ENCODE measurements at places on chromosomes 2 and 18. TPM values are rescaled to one million over a fixed set of nuclear protein-coding genes. Genes with fewer than 3 reads are reported as not detected.

- H3K4me1 ChIP-seq = peaks cover 10% of the 10 kb centered on the region
- H3K36me3 ChIP-seq = no peaks in the 10 kb centered on the region
- peak; percentile 37 for DNase-seq
- H3K4me3 ChIP-seq = no peak overlapping the region
- H3K27ac ChIP-seq = no peak overlapping the region
These were observed 88.8 kb downstream of the VIT start for GRCh38 chr2:36785179-36785795.

DNA sequence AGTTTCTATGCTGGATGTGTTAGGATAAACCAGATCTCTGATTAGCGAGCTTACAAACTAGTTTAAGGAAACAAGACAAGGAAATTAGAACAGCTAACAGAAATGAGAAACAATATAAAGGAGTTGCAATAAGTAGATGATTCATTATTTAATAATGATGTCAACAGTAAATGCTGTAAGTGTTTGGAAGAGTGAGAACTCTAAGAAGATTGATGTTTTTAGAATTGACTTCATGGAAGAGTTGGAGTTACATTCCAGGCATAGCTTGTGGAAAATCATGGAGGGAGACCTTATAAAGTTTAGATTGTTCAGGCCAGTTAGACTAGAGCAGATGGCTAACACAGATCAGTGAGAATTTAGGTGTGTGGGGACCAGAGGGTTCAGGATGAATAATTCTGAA, 32.6 kb downstream of the PPP1R1C start:
- no peaks in the 10 kb centered on the region for H3K27me3 ChIP-seq
- no peak overlapping the region for H3K4me3 ChIP-seq
- no peak overlapping the region for H3K27ac ChIP-seq
- peaks cover 45% of the 10 kb centered on the region for H3K4me1 ChIP-seq
- no peak for DNase-seq

The MOGAT1 gene
- not detected for total RNA-seq

GRCh38 chr2:133082034-133082433, 412.0 kb upstream of the LYPD1 start:
- H3K4me1 ChIP-seq = no peaks in the 10 kb centered on the region
- H3K27ac ChIP-seq = no peak overlapping the region
- no peaks in the 10 kb centered on the region for H3K27me3 ChIP-seq
- DNase-seq = no peak

- no peak overlapping the region for H3K27ac ChIP-seq
- H3K36me3 ChIP-seq = peaks cover 8% of the 10 kb centered on the region
- no peak for DNase-seq
- H3K4me3 ChIP-seq = no peak overlapping the region
- peaks cover 5% of the 10 kb centered on the region for H3K27me3 ChIP-seq
These were observed 48.7 kb downstream of the C1QL2 start for GRCh38 chr2:119109866-119110265.

DNA sequence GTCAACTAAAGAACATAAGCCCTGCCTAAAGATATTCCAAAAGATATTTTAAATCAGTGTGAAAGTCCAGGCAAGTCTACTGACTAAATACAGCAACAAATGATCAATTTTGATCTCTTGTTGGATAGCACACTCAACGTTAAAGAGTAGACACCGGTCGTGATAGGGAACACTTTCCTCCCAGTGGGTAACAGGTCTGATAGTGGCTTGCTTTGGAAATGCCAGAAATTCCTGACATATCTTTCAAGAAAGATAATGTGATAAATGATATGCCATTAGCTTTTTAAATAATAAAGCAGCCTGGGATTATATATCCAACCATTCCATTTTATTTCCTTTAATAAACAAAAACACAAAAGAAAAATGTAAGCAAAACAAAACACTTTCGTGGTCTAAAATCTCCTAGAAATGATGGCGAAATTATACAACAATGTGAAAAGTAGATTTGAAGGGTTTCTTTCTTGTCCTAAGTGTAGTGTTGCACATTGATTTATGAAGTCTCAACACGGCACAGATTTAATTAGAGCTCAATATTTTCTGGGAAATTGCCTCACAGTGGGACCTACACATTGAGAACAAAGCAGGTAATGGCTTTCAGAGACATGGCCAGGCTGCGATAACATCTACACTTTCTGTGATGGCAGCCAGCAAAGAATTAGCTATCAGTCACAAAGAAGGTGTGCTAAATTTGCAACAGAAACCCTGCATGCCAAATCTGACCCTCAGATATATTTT, 158.6 kb downstream of the PPP1R1C start:
- no peak overlapping the region for H3K27ac ChIP-seq
- no peak for DNase-seq
- H3K4me3 ChIP-seq = no peak overlapping the region
- no peaks in the 10 kb centered on the region for H3K27me3 ChIP-seq

GRCh38 chr2:10238991-10239485, 63.7 kb upstream of the HPCAL1 start:
- no peaks in the 10 kb centered on the region for H3K36me3 ChIP-seq
- DNase-seq = no peak
- no peak overlapping the region for H3K4me3 ChIP-seq
- peaks cover 35% of the 10 kb centered on the region for H3K27me3 ChIP-seq
- H3K4me1 ChIP-seq = no peaks in the 10 kb centered on the region
- H3K27ac ChIP-seq = no peak overlapping the region

The AMER3 gene
- total RNA-seq = not detected

DNA sequence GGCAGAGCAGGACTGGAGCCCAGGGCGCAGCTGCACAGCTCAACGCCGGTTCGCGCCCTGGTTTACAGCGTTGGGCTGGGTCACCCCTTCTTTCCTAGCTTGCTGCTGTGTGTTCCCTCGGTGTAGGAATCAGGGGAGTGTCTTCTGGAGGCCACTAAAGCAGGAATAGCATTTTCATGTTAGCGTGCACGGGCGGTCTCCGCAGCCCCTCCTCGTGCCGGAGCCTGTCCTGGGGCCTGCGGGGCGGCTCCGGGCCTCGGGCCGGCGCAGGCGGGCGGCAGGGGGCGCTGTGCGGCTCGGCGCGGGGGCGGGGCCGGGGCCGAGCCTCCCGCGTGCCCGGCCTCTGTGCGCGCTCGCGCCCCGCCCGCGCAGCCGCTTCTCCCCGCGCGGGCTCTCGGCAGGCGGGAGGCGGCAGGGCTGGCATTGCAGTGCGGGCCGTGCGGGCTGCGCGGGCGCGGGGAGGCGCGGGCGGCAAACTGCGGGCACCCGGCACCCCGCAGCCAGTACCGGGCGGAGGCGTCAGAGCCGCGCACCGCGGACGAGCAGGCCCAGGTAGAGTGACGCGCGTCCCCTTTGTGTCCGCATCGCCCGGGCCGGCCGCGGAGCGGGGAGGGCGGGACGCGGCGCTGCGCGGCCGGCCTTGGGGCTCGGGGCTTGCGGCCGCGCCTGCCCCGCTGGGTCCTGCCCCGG, at the start of gene RNF144A:
RNF144A (plus strand) TSS at position 342 of the 690 bp plus-strand sequence. CDS start 79,515 bp downstream, outside the sequence.
- no peak within 1 kb of the TSS for H3K27ac ChIP-seq
- no peaks in the 10 kb centered on the region for H3K4me1 ChIP-seq
- no peak within 1 kb of the TSS for H3K4me3 ChIP-seq
- peaks cover 5% of the 10 kb centered on the region for H3K27me3 ChIP-seq
- H3K36me3 ChIP-seq = peaks cover 5% of the 10 kb centered on the region

DNA sequence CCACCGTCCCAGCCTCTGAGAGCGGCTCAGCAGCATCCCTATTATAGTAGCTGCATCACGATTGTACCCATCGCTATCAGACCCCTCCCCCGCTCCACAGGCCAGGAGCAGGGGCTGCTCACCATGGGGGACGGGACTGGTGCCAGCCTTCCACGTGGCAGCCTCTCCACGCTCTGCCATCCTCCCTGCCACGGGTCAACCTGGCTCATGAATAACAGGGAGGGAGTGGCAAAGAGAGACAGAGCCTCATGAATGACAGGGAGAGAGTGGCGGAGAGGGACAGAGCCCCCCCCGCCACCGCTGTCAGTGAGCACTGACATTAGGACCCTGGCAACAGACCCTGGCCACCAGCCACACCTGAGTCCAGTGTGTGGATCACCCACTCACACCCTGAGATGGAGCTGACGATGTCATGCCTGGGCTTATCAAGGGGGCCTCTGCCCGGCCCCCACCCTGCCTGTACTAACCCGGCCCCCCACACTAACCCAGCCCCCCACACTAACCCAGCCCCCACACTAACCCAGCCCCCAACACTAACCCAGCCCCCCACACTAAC, 16.9 kb downstream of the CROCC2 start:
- no peak for DNase-seq
- peaks cover 18% of the 10 kb centered on the region for H3K4me1 ChIP-seq
- H3K27me3 ChIP-seq = peaks cover 2% of the 10 kb centered on the region
- no peak overlapping the region for H3K4me3 ChIP-seq
- no peaks in the 10 kb centered on the region for H3K36me3 ChIP-seq
- no peak overlapping the region for H3K27ac ChIP-seq

The CPO gene
- total RNA-seq = not detected

GRCh38 chr18:79513381-79514081, 117.8 kb downstream of the NFATC1 start:
- H3K27me3 ChIP-seq = peaks cover 7% of the 10 kb centered on the region
- H3K27ac ChIP-seq = no peak overlapping the region
- H3K4me1 ChIP-seq = peaks cover 3% of the 10 kb centered on the region

DNA sequence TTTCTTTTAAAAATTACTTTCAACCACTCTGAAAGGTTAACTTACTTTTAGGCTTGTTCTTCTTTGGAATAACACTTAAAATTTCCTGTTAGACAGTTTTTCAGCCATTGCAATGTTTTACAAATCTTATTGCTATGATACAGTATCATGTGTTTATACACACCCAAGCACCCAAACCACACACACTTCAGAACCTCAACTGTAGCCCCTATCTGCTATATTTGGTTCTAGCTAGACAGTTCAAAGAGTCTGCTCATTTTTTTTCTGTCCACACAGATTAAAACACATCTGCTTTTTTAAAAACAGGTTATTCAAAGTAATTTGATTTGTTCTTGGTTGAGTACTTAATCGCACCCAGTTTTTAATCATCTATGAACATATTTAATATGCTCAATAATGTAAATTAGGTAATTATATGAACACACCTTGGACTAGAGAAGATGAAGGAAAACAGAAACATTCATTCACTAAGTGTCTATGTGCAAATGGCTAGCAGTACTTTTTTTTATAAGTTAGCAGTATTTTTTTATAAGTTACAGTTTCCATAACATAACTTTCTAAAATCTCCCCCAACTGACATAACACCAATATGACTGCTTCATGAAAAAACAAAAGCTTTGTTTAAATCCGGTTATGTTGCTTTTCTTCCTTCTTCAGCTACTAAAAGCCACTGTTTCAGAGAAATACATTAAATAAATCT, 17.6 kb downstream of the FBXO11 start:
- no peak for DNase-seq
- peak overlapping the region; percentile 45 for H3K27ac ChIP-seq
- H3K36me3 ChIP-seq = peaks cover 16% of the 10 kb centered on the region

The TFCP2L1 gene
- not detected for total RNA-seq

DNA sequence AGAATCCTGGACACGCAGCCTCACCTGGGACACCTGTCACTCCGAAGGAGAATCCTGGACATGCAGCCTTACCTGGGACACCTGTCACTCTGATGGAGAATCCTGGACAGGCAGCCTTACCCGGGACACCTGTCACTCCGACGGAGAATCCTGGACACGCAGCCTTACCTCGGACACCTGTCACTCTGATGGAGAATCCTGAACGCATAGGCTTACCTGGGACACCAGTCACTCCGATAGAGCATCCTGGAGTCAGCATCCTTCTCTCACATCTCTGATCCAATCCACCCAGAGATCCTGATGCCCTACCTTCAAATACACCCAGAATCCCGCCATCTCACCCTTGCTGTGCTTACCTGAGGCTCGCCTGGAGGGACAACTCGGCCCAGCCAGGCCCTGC, 154.9 kb downstream of the NDUFA10 start:
- no peak for DNase-seq
- no peak overlapping the region for H3K4me3 ChIP-seq
- H3K4me1 ChIP-seq = no peaks in the 10 kb centered on the region
- H3K36me3 ChIP-seq = no peaks in the 10 kb centered on the region
- no peak overlapping the region for H3K27ac ChIP-seq

DNA sequence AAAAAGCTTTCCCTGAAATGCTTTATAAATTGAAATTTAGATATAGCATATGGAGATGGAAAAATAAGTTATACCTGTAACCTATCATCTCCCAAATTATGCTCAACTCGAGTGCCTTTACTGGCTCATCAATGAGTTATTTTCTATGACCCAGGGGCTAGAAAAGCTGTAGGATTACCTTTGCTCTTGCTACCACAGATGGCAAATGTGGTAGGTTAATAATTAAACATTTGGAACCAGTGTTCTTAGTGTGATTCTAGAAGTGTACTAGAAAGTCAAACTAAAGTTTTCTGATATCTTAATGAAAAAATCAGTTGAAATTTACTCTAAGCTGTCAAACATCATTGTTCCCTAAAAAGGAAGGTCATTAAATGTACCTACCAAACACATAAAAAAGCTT, 22.5 kb downstream of the ALS2 start:
- peaks cover 47% of the 10 kb centered on the region for H3K36me3 ChIP-seq
- H3K27me3 ChIP-seq = no peaks in the 10 kb centered on the region
- DNase-seq = no peak
- no peak overlapping the region for H3K27ac ChIP-seq

- DNase-seq = peak; percentile 69
- H3K4me3 ChIP-seq = no peak overlapping the region
- H3K36me3 ChIP-seq = peaks cover 9% of the 10 kb centered on the region
These were observed 19.5 kb downstream of the WIPF1 start for GRCh38 chr2:174577967-174578589.

The SH3RF3 gene
- 2.4 TPM for total RNA-seq

GRCh38 chr2:70068119-70068518, 19.2 kb upstream of the PCBP1 start:
- H3K27me3 ChIP-seq = no peaks in the 10 kb centered on the region
- no peak overlapping the region for H3K4me3 ChIP-seq
- no peak overlapping the region for H3K27ac ChIP-seq
- no peaks in the 10 kb centered on the region for H3K36me3 ChIP-seq
- H3K4me1 ChIP-seq = peaks cover 32% of the 10 kb centered on the region

- H3K4me1 ChIP-seq = peaks cover 58% of the 10 kb centered on the region
- H3K27me3 ChIP-seq = peaks cover 25% of the 10 kb centered on the region
- no peak overlapping the region for H3K4me3 ChIP-seq
- H3K27ac ChIP-seq = no peak overlapping the region
- H3K36me3 ChIP-seq = no peaks in the 10 kb centered on the region
- no peak for DNase-seq
These were observed 72.6 kb downstream of the CTAGE1 start for GRCh38 chr18:22344908-22345670.

GRCh38 chr2:29579495-29580169, 341.8 kb downstream of the ALK start:
- DNase-seq = no peak
- H3K27me3 ChIP-seq = peaks cover 20% of the 10 kb centered on the region
- H3K4me3 ChIP-seq = no peak overlapping the region
- H3K4me1 ChIP-seq = peaks cover 14% of the 10 kb centered on the region

The MRPS5 gene
- total RNA-seq = 48.0 TPM

- H3K27me3 ChIP-seq = peaks cover 39% of the 10 kb centered on the region
- H3K4me1 ChIP-seq = no peaks in the 10 kb centered on the region
These were observed 2.4 kb upstream of the CETN1 start for GRCh38 chr18:577643-578375.

The SRD5A2 gene
- not detected for total RNA-seq

DNA sequence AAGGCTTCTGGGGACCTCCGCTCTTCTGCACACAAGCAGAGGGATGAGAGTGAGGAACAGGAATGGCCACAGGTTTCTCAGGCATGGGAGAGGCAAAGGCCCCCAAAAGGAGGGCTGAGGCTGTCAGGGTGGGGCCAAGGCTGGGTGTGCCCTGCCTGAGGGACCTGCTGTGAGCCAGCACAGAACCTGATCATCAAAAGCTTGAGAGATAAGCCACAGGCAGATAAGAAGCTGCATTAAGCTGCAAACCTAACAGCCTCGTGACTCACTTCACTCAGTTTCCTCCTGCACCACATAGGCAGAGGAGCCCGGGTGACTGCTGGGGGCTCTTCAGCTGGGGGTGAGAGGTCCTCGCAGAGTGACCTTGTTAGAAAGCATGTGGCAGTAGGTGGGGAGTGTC, 64.5 kb upstream of the LAPTM4A start:
- H3K27me3 ChIP-seq = peaks cover 4% of the 10 kb centered on the region
- no peaks in the 10 kb centered on the region for H3K36me3 ChIP-seq
- no peak overlapping the region for H3K27ac ChIP-seq
- peaks cover 12% of the 10 kb centered on the region for H3K4me1 ChIP-seq

Measured in HFFc6 (cell line).